CD4-positive, CD25-positive, alpha-beta regulatory T cell (primary cell): ENCODE measurements at places on chromosomes 2 and 18. TPM values are rescaled to one million over a fixed set of nuclear protein-coding genes. Genes with fewer than 3 reads are reported as not detected.

The CCBE1 gene
- polyA plus RNA-seq, result not detected

GRCh38 chr2:18701546-18701945, 112.2 kb upstream of the NT5C1B start:
- DNase-seq, result no peak

The CD8B2 gene
- not detected for polyA plus RNA-seq

DNA sequence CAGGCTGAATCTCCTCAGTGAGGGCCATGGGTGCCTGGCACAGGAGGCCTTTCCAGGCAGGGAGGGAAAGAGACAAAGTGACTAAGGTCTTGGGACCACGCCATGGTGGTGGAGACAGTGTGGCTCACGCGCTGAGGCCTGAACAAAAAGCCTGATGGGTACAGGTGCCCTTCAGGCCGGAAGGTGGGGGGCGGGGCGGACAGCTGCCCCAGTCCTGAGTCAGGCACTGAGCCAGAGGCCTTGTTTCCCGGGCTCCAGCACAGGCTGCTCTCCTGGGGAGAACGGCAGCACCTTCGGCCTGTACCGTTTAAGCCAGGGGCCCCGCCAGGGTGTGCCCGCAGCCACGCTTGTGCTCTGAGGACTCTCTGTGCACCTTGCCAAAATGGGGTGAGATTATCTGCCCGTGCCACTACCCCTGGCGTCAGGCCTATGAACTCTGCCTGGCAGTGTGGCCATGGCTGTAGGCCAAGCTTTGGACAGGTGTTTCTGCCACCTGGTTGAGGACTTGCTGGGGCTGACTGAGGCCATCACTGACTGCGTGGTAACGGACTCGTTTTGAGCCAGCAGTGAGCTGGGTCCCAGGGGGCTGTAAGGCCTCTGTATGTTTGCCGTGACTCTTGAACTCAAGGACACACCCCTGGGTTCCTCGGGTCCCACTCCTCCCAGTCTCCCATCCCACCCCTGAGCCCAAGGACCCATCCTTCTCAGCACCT, 31.7 kb upstream of the DNMT3A start:
- no peak for DNase-seq

The FARSB gene
- 25.0 TPM for polyA plus RNA-seq

GRCh38 chr2:38932586-38932985, 42.9 kb downstream of the ARHGEF33 start:
- no peak for DNase-seq

The ABCB11 gene
- polyA plus RNA-seq, result not detected

GRCh38 chr2:155368934-155369333, 670.4 kb downstream of the KCNJ3 start:
- peak; percentile 13 for DNase-seq

DNA sequence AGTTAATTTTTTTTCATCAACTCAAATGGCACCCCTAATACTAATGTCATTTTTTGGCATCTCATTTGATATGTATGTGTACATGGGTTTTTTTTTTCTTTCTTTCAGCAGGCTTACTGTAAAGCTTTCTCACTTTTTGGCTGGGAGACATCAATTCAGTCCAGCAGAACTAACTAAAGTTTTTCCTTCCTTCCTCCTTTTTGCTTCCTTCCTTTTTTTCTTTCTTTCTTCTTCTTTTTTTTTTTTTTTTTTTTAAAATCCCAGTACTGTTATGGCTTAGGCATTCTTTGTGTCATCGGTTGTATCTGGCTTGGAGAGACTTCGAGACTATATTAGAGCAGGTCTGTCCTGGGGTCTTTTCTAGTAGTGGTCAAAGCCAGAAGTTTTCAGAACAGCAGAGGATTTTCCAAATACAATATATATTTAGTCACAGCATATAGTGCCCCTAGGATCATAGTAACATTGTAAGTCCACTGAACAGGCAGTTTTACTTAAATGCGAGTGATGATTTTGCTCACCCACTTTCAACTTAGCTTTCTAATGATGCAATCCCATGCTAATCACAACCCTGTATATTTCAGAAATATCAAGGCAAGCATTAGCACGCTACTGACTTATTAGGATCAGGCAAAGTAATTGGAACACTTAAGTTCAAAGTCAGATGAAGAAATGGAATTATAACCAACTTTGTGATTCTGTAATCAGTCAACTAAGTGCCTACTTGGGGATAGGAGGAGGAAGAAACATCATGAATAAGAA, 4.0 kb downstream of the KLHL29 start:
- DNase-seq, result no peak

DNA sequence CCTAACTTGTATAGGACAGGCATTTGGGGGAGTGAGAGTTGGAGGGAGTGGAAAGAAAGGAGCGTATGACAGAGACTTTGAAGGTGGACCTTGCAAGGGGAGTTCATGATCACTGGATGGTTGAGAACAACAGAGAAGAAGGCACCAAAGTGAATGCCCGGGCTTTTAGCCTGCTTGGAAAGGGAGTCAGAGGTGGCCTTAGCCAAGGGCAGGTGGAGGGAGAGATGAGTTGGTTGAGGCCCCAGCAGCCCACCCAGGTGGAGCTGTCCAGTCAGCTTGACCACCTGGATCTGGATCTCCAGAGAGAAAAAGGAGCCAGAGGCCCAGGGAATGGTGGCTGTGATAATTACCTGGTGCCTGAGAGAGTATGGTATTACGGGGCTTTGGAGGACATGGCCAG, 73.6 kb downstream of the COA5 start:
- DNase-seq, result no peak

GRCh38 chr2:240212425-240213225, 72.2 kb upstream of the OTOS start:
- no peak for DNase-seq

GRCh38 chr2:186612555-186613440, 22.9 kb downstream of the ITGAV start:
- DNase-seq, result no peak

The GLS gene
- polyA plus RNA-seq, result 44.1 TPM

DNA sequence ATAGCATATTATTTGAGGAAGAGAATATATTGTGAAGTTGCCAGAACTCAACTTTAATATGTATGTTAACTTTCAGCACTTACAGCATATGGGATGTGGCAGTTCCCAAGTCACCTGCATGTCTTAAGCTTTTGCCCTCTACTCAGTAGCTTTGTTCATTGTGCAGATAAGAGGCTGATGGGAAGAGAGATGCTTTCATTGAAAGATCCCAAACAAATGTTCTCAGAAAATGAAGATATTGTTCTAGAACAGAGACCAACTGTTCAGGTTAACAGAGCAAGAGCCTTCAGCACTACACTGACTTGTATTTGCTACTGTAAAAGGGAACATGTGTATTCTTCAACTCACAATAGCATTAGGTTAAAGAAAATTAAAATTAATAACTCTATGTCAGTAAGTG, 28.1 kb downstream of the GAREM1 start:
- no peak for DNase-seq

DNA sequence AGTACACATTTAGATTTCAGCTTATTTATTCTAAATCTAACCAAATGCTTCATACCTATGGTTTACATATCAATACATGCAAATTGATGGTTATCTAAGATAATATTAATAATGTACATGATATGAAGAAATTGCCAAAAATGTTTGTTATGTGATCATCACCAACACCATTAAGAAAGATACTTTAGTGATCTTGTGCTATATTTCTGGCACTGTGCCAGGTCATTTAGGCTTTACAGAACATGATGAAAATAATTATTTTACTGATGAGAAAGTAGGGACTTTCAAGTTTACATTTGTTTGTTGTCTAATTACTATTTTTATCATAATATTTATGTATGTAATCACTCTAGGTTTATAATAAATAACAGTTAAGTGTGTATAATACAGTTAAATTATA, 158.3 kb downstream of the GULP1 start:
- no peak for DNase-seq

GRCh38 chr18:39994498-39994897, 1960.5 kb upstream of the PIK3C3 start:
- DNase-seq, result no peak

DNA sequence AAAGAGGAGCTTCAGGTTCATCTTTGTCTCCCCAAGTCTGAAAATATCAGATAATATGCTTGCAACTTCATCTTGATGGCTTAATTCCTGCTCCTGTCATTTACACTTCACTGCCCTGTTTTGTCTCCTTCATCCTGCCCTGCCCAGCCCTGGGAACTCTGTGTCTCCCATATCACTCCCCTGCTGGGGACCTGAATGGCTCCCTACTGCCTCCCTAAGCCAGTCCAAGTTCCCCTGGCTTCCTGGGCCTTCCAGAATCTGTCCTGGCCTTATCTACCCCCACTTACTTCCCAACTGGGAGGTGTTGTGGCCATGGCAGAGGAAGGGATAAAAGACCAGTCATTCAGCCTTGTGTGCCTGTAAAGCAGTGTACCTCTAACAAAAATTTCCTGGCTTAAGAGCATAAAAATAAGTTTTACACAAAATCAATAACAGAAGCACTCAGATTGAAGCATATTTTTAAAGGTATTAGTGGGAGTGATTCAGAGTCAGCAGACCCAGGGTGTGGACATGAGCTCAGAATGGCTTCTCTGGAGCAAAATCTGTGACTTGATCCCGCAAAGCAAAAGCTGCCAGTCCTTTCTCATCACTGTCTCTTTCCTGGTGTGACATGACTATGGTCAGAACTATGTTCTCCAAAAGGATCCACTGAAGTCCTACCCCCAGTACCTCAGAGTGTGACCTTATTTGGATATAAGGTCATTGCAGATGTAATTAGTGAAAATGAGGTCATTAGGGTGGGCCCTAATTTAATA, 59.1 kb downstream of the INO80C start:
- no peak for DNase-seq

GRCh38 chr2:236512902-236513435, 56.7 kb upstream of the ACKR3 start:
- DNase-seq, result peak; percentile 78

- no peak for DNase-seq
Observed at GRCh38 chr2:95315801-95316411, 18.8 kb downstream of the KCNIP3 start.
